ENCODE measurements at places on chromosomes 1 and 21.
A peak's percentile ranks its signal among the peaks of the same experiment; 100 is the strongest.

GRCh38 chr21:35965699-35966098 is 94.6 kb downstream of the SETD4 start:
- DNase-seq: no peak

- DNase-seq: no peak
These were observed 45.5 kb downstream of the MAN1C1 start for GRCh38 chr1:25662061-25662460.

DNA sequence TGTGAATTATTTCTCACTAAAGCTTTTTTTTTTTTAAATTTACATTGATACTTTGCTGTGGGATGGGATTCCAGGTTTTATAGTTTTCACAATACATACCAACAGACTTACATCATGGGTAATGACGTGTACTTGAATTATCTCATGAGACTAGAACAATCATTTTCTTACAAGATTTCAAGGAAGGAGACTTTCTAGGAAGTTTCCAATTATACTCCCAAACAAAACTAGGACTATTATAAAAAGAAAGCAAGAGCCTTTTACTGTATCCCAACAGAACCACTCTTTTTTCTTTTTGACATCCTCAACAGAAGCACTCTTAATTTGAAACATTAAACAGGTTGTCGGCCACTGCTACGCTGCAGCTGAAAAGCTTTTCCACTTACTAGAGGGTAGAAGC is 48.7 kb downstream of the TESK2 start:
- peak; percentile 74 for DNase-seq

GRCh38 chr1:233707153-233707879 is 93.4 kb downstream of the KCNK1 start:
- DNase-seq: peak; percentile 48

DNA sequence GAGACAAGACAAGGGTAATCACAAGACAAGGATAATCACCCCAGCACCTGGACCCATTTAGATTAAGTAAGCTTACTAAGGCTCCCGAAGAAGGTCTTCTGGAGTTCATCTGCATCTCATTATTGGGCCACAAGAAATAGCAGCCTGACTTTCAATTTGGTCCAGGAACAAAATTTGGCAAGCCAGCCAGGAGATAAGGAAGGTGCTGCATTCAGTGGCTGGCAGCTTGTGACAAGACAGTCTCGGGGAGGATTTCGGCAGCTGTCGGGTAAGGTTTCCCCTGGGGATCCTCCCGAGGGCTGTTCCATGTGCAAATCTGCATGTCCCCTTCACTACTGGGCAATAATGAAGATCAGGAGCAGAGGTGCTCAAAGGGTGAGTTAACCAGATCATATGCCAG is 195.2 kb downstream of the FCRL5 start:
- DNase-seq: no peak

DNA sequence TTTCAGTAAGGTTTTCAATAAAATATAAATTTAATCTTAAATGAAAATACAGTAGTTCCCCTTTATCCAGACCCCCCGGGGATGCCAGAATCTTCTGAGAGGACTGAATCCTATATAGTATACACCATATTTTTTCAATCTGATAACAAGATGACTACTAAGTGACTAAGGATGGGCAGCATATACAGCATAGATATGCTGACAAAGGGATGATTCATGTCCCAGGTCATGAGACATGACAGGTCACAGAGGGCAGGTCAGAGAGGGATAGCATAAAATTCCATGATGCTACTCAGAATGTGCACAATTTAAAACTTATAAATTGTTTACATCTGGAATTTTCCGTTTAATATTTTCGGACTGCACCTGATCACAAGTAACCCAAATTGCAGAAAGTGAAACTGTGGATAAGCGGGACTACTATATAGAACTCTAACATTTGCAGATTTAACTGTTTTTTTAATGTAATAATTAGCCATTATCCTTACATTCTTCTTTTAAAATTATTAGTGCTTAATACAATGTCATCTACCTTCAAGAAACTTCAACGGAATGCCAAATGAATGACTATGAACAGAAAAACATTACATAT is 48.8 kb downstream of the LRRC40 start:
- DNase-seq: peak; percentile 34

DNA sequence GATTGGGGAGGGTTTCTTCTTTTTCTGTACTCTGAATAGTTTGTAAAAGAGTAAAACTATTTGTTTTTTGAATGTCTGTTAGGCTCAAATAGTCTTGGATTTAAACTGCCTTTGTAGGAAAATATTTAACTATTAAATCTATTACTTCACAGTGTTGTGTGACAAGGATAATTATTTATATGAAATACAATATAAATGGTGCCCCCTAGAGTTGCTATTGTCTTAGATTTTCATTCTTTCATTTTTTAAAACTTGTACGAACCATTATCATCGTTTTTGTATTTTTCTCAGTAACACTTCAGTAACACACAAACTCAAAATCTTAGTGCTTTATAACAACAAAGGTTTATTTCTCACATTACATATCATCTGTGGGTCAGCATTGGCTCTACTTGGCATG is 37.4 kb downstream of the C1orf185 start:
- no peak for DNase-seq

DNA sequence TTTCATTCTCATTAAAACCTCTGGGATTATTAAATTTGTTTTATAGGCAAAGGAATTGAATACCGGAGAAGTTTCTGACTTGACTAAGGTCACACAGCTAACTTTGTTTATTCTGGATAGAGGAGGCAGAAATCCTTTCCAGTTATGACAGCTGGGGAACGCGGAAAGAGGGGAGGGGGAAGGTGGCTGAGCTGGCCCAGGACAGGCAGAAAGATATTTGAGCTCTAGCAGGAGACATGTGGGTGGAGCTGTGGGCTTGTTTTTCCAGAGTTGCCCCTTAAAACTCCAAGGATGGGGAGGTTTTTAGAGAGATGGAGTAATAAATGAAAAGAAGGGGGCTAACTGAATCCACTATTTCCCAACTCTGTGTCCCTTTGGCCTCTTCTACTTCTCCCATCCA is 27.8 kb downstream of the FOXD2 start:
- DNase-seq: no peak

GRCh38 chr1:38745476-38746401 is 113.8 kb downstream of the RRAGC start:
- no peak for DNase-seq

GRCh38 chr1:113146242-113147072 is 73.5 kb downstream of the LRIG2 start:
- peak; percentile 74 for DNase-seq

- DNase-seq: peak; percentile 38
These were observed 37.3 kb upstream of the SYT14 start for GRCh38 chr1:209900734-209901133.

DNA sequence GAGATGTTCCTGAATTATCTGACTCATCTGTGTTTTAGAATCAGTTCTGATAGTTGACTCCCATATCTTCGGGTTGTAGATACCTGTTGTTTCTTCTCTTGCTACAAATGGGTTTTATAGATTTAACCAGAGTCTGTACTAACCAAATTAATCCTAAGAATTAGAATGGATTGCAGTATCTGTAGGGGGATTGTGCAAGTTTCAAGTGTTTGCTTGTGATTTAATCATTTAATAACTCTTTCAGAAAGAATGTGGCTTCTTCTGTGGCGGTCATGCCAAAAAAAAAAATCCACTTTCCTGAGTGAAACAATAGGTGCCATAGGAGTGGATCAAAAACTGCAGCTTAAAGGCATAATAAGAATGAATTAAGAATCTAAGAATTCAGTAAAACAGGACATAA is 9.4 kb downstream of the IPO9 start:
- DNase-seq: peak; percentile 26

DNA sequence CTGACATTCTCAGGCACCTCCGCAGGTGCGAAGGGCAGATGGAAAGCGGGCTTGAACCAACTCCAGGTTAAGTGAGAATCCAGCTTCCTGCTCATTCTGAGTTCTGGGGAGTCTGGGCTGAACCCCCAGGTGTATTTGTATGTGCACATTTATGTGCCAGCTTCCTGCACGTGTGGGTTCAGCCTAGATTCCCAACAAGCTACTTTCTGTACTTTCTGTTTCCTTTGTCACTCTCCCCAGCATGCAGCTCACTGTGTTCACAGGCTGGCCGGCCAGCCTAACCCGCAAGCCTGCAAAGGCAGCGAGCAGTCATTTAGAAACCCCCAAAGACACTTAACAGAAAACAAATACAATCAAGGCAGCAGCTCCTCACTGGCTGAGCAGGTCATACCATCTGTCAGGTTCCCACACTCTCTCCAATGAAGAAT is 1.3 kb upstream of the IL19 start:
- DNase-seq: no peak

- no peak for DNase-seq
These were observed 11.7 kb downstream of the IQGAP3 start for GRCh38 chr1:156560585-156561163.

GRCh38 chr1:79859212-79859948 is 852.9 kb upstream of the ADGRL4 start:
- DNase-seq: peak; percentile 41

DNA sequence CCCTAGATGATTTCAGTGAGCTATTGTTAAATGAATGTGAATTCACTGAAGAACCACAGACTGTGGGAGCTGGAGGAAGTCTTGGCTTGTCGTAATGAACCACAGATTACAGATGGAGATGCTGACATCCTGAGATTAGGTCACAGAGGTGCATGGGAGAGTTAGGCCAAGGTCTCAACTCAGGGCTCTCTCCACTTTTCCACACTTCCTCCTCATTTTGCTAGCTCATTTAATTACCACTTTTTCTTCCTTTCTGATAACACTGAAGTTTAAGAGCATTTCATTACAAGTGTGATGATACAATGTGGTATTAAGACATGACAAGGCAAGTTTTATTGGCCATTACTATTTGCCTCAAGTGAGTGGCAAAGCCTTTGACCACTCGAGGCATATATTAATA is 30.8 kb downstream of the ST6GALNAC3 start:
- no peak for DNase-seq

GRCh38 chr1:77899647-77900320 is 11.4 kb downstream of the NEXN start:
- DNase-seq: peak; percentile 12

DNA sequence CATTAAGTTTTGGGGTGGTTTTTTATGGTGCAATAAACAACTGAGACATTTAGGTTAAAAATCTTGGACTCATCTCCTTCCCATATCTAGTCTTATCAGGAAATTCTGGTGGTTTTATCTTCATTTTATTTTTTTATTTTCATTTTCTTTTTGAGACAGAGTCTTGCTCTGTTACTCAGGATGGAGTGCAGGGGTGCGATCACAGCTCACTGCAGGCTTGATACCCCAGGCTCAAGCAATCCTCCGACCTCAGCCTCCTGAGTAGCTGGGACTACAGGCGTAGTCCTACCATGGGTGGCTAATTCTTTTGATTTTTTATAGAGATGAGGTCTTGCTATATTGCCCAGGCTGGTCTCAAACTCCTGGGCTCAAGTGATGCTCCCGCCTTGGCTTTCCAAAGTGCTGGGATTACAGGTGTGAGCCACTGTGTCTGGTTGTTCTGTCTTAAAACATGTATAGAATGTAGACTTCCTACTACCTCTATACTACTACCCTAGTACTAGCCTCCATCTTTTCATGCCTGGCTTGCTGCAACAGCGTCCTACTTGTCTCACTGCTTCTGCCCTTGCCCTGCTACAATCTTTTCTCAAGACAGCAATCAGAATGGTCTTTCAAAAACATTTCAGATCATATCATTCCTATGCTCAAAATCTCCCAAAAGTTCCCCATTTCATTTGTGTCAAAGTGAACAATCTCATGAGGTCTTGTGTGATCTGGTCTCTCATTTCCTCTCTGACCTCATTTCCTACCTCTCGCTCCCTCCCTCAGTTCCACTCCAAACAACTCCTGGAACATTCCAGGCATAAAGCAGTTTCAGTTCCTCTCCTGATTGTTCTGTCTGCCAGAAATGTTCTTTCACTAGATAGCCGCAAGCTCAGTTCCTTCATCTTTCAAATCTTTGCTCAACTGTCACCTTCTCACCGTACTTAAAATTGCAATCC is 5.9 kb upstream of the FCGR2A start:
- no peak for DNase-seq

DNA sequence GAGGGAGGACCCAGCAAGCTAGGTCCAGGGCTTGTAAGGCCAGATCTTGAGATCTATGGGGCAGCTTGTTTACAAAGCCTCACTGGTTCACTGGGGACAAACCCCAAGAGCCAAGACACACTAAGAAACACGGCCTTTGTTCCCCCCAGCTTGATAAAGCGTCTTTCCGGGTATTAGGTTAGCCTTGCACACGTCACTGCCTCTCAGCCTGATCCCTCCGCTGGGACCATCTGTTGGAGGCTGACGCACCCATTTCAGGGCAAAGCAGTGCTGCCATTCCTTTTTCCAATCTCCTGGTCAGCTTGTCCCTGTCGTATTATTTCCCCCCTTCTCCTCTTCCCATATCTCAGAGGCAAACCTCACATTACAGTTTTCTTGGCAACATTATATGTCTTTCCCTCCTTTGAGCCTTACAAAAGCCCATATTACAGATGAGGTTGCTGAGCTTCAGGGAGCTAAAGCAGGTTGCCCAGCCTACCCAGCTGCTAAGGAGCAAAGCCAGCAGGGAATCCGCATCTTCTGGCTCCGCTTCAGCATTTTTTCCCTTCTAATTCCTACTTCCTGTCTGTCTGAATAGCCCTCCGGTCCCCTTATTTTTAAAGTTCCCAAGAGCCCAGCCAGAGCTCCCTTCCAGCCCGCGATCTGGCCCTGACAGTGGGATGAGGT is 4.1 kb downstream of the HEYL start:
- peak; percentile 78 for DNase-seq

DNA sequence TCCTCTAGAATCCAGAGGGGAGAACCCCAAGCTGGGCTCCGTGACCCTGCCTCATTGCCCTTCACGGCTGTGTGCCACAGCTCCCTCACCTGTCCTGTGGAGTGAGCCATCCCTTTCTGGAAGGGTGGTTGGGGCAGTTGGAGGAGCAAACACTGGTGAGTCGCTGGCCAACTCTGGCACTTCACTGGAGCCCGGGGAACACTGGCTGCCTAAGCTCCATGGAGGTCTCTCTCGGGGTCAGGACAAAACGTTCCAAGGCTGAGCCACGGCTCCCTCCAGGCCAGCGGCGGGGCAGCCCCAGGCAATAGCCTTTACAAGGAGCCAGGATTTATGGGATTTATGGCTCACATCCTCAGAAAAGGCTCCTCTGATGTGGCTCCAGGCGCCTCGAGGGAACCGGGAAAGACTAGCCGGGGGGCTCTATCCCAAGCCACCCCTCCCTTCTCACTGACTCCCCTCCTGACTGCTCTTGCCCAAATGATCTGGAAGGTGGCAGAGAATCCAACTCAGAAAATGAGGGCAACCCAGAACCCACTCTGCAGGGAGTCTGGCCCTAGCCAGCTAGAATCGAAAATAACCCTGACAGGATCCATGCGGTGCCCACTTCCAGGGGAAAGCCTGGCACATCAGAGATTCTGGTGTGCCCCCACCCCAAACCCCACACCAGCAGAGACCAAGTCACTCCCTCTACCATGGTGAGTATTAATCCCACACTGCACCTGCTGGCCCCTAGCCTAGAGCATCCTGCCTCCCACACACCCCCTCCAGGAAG is 75.2 kb downstream of the GLIS1 start:
- DNase-seq: peak; percentile 34

All from fibroblast of villous mesenchyme (primary cell).